Daoy (cell line): ENCODE measurements at places on chromosomes 2 and 18. TPM values are rescaled to one million over a fixed set of nuclear protein-coding genes. Genes with fewer than 3 reads are reported as not detected.
A peak's percentile ranks its signal among the peaks of the same experiment; 100 is the strongest.

The REG3A gene
- total RNA-seq, result not detected in 2 replicates

The LYPD6 gene
- total RNA-seq, result 6.7 and 8.5 TPM in 2 replicates

The ALLC gene
- total RNA-seq, result 0.11 TPM in 1 of 2 replicates, not detected in the other

The SPATA3 gene
- total RNA-seq, result not detected in 2 replicates

- no peak for DNase-seq
Measured at GRCh38 chr18:5974696-5975095, 79.4 kb upstream of the TMEM200C start.

DNA sequence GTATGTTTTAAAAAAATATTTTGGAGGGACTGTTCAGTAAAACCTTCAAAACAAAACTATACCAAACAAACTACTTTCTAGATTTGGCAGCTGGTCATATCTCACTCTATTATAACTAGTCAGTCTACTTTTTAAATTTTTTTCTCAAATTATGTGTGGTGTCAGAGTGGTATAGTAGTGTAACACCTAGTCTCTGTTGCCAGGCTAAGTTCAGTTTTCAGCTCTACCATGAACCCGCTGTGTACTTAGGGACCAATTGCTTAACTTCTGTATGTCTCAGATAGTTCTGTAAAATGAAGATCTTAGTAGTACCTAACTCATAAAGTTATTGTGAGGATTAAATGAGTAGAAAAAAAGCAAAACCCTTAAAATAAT, 54.3 kb downstream of the GPD2 start:
- no peak for DNase-seq

DNA sequence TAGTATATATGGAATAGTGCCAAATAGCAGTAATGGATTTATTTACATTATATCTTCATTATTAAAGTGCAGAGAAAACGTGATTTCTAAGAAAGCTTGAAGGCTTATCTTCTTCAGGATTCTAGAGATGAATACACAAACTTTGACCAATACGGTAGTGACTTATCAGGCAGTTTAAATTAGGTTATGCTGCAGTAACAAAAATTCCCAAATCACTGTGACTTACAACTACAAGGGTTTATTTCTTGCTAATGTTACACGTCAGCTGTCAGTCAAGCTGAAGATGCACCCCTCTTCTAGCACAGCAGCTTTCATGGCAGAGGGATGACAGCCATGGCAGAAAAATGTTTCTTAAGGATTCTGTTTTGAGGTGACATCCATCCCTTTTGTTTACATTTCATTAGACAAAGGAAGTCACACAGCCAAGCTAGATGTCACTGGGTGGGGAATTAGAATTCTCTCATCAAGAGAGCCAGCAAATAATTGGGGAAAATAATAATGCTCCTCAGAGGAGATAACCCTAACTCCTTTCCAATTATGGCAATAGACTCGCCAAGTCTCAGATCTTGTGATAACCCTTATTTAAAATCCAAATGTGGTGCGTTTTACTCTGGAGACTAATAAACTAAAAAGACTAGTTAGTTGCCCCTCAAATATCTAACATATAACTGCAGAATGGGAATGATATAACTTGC, 268.3 kb upstream of the CYP26B1 start:
- DNase-seq, result no peak

GRCh38 chr2:136510244-136510643, 255.1 kb upstream of the THSD7B start:
- no peak for DNase-seq

GRCh38 chr2:181399027-181399426, 58.2 kb upstream of the ITGA4 start:
- no peak for DNase-seq

GRCh38 chr2:49028101-49028500, 126.2 kb downstream of the FSHR start:
- no peak for DNase-seq

- DNase-seq, result peak; percentile 68
Measured at GRCh38 chr2:100242891-100243619, 79.2 kb downstream of the LONRF2 start.

DNA sequence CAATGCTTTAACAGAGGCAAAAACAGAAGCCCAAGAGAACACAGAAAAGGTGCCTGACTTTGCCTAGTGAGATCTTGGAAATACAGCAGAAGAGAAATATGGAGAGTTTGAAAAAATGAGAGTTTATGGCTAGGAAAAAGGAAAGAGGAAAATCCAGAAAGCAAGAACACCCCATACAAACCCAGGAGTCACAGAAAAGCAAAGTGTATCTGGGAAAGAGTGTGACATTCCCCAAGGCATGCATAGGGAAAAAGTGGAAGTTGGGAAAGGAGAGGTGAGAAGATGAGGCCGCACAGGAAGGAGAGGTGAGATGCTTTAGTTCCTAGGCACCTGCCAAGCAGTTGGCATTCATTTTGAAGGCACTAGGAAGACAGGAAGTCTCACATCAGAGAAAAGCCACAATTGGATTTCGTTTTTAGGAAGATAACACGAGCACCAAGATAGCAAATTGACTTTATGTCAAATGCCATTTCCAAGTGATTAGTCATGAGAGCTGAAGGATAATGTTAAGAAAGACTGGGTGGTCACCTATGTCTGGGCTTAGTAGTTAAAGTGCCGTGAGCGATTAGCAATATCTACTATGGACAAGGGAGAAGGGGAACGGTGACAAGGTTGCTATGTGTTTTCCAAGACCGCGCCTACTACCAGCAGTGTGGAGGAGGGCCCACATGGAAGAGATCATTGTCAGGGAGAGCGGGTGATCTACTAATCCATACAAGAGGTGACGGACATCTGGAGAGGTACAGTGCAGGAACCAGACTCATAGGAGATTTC, 224.1 kb upstream of the PARD3B start:
- no peak for DNase-seq

- no peak for DNase-seq
Measured at GRCh38 chr18:46623541-46623940, 33.5 kb downstream of the LOXHD1 start.

DNA sequence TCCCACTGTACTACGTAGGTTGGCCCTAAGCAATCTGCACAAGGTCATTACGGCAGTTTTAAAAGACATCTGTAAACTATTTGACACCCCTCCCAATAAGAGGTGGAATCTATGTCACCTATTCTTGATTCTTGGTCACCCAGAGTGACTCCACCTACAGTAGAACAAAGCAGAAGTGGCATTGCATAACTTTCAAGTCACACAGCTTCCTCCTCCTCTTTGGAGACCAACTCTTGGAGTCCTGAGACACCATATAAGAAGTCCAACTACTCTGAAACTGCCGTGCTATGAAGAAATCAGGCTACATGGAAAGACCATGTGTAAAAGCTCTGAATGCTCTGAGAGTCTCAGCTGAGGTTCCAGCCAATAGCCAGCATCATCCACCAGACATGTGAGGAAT, 253.5 kb upstream of the CDH20 start:
- no peak for DNase-seq

DNA sequence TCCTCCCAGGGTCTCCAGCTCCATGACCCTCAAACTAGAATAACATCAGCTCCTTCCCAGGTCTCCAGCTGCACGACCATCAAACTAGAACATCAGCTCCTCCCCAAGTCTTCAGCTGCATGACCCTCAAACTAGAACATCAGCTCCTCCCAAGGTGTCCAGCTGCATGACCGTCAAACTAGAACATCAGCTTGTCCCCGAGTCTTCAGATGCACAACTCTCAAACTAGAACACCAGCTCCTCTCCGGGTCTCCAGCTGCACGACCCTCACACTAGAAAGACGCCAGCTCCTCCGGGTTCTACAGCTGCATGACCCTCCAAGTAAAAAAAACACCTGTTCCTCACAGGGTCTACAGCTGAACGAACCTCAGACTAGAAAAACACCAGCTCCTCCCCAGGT, 312.9 kb upstream of the TFPI start:
- DNase-seq, result no peak

GRCh38 chr2:202270487-202270886, 4.9 kb downstream of the NOP58 start:
- DNase-seq, result no peak

DNA sequence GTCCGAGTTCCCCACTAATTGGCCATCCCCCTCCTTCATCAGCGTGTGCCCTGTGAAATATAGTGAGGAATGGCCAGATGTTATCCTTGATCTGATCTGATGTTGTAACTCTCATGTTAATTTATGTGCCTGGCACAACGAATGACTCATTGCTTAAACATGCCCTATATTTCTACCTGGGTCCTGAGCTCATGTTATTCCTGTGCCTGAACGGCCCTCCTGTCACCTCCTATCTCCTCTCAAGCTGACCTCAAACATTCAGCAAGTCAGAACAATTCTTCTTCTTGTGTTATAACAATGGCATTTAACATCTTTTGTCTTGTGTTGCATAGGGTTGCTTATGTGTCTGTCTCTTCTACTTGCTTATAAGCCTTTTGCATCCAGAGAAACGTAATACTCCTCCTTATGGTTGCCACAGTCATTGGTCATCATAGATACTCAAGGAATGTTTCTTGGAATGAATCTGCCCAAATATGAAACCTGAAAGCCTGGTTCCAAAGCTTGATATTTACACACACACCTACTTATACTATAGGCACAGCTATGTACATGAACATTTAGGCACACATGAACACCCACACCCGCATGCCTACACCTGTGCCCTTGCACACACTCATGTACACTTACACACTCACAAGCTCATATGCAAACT, 80.2 kb upstream of the PHLPP1 start:
- peak; percentile 5 for DNase-seq

DNA sequence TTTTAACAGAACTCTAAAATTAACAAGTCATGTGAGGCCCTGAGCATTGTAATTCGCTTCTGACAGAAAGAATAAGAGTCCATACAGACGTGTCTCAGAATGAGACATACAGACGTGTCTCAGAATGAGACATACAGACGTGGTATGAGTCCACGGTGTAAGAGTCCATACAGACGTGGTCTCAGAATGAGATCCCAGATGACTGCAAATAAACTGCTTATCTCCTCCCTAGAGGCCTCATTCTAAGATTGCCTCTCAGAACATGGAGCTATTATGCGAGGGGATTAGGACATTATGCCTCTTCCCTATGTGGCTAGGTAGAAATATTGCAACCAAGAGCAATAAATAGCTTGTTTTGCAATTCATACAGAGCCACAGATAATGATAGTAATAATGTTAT, 63.9 kb downstream of the NEB start:
- no peak for DNase-seq

DNA sequence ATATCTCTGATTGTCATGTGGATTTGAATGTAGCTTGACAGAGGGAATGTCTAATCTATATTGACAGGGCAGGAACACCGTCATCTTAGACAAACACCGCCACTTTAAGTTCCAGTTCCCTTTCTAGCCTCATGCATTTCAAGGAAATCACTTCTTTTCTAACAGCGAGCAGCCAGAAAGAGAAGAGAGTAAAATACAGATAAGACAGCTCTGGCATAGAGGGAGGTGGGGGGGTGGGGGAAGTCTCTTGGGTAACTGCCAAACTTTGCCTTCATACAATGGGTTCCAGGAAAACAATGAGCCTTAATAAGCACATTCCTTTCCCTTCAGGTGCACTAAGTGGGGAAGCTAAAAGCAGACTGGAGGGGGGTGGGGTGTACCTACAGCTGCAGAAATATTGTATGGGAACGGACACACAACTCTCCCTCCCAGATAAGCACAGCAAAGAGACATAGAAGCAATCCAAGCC, 37.2 kb downstream of the CASP10 start:
- no peak for DNase-seq
